ENCODE measurements at places on chromosomes 2 and 18. TPM values are rescaled to one million over a fixed set of nuclear protein-coding genes. Genes with fewer than 3 reads are reported as not detected.

IAH1 gene
- total RNA-seq, result 85.3 TPM

HOXD11 gene
- 6.1 TPM for total RNA-seq

CKAP2L gene
- 13.4 TPM for total RNA-seq

HNMT gene
- total RNA-seq, result 0.68 TPM

ZNF397 gene
- 2.9 TPM for total RNA-seq

SERPINB11 gene
- total RNA-seq, result not detected

SLC19A3 gene
- total RNA-seq, result 3.6 TPM

MYOM1 gene
- total RNA-seq, result 0.16 TPM

DHRS9 gene
- 3.2 TPM for total RNA-seq

CCDC68 gene
- total RNA-seq, result 3.6 TPM

AMER3 gene
- not detected for total RNA-seq

CNTNAP5 gene
- total RNA-seq, result not detected

DUSP19 gene
- 0.57 TPM for total RNA-seq

PLGLB1 gene
- 1.1 TPM for total RNA-seq

DBI gene
- 405 TPM for total RNA-seq
